ENCODE measurements at places on chromosomes 5 and 9.

DNA sequence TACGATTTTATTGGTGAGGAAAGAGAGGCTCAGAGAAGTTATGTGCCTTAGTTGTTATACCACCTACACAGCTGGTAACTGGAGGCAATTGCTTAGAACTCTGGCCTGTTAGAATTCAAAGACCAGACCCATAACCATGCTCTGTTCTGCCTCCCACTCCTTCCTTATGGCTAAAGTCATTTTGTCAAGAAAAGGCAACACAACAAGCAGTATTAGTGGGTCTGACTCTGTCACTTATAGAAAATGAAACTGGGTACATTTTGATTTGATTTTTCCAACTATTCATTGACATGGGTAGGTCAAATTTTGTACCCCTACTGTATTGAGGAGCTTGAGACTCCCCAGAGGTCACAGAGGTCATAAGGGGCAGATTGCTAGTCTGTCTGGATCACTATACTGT lies 44.5 kb upstream of the NR3C1 start:
- DNase-seq, result no peak

DNA sequence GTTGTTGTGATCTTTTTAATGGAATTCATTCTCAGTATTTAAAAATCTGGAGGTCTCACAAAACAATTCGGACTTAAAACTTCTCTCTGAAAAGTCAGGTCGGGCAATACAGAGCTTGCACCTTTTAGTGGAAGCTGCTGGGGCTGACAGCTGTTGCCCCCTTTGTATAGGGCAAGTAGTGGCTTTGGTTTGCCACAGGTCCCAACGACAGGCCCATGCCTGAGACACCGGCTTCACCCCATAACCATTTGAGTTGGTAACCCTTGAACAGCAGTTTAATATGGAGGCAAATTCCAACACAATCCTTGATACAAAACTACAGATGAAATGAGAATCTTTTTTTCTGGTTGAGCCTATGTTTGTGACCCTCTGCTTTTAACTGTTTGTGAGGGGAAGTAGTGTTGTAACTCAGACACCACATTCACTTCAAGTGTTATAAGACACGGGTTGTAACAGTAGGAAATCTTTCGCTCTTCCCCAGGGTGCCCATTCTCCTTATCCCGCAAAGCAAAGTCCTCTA lies 752 bp upstream of the GLRX start:
- no peak for DNase-seq

DNA sequence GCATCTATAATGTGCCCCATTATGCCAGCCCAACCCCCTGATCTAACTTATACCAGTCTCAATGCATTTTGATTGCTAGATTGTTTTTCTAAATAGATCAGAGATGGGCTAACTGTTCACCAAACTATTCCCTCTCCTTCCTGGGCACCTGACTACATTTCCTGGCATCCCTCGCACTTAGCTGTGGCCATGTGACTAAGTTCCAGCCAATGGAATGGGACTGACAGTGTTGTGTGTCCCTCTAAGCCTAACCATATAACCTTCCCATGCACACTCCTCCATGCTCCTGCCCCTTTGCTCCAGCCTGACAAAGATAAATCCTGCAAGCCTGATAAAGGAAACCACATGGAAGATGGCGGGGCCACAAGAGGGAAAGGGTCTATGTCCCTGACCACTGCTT lies 12.3 kb upstream of the IFNK start:
- no peak for DNase-seq

GRCh38 chr5:65209341-65209740 lies 272.4 kb downstream of the ADAMTS6 start:
- DNase-seq, result no peak

GRCh38 chr9:134522976-134523375 lies 118.6 kb upstream of the COL5A1 start:
- DNase-seq, result no peak

GRCh38 chr5:140249536-140249935 lies 53.4 kb downstream of the PFDN1 start:
- no peak for DNase-seq

GRCh38 chr5:179765400-179765799 lies 28.4 kb upstream of the LTC4S start:
- DNase-seq, result no peak

DNA sequence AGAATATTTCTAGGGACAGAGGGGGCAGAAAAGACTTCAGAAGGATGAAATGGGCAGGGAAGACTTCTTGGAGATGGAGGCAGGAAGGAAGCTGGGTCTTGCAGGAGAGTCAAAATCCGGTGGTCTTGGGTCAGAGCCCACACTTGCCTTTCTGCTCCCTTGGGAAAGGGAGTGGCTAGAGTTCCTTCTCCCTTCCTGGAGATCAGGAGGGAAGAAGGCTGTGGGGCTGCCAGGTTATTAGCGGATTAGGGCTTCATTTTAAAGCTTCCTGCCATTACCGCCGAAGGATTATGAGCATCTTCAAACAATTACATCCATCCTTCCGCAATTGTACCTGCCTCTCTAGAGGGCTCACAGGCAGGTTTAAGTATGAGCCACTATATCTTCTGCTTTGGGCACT lies 19.2 kb upstream of the SYNPO start:
- no peak for DNase-seq

DNA sequence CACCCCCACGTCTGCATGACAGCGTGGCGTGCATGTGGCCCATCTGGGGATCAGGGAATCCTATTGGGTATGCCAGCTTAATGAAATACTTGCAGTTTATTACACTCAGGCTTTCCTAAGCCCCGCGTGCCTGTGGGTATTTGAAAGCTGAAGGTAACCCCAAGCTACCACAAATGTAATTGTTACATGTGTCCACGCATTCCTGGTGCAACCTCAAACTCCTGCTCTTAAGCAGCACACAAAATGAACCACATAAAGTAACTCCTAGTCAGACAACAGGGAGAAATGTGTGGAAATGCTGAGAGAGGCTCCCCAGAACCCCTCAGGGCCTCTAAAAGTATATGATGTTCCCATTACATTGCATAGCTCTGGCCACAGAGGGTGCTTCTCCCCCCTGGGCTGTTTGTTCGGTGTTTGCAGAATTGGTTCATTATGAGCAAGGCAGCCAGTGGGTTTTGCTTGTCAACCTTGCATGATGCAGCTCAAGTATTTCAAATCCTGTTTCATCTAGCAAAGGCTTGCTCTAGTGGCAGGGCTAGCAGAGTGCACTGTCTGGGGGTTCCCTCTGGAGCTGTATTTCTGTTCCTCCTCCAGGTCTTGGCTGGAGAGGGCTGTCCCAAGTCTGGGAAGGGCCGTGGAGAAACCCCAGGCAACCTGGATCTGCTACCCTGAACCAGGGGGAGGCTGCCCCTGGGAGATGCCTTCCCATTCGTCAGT lies 1.8 kb upstream of the DCANP1 start:
- DNase-seq, result no peak

DNA sequence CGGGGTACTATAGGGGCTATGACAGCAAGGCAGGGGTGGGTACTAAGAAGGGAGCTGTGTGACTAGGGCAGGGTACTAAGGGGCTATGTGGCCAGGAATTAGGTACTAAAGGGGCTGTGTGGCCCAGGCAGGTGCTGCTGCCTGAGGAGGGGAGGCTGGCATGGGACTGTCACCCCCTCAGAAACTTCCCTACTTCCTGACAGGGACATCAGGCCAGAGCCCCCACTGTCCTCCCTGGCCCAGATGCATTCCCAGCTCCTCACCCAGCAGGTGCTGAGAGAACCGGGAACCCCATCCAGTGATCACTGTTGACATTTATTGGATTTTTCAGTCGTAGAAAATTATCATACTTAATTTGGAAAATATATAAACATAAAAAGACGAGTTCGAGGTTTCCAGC lies 26.6 kb downstream of the IRX2 start:
- no peak for DNase-seq

DNA sequence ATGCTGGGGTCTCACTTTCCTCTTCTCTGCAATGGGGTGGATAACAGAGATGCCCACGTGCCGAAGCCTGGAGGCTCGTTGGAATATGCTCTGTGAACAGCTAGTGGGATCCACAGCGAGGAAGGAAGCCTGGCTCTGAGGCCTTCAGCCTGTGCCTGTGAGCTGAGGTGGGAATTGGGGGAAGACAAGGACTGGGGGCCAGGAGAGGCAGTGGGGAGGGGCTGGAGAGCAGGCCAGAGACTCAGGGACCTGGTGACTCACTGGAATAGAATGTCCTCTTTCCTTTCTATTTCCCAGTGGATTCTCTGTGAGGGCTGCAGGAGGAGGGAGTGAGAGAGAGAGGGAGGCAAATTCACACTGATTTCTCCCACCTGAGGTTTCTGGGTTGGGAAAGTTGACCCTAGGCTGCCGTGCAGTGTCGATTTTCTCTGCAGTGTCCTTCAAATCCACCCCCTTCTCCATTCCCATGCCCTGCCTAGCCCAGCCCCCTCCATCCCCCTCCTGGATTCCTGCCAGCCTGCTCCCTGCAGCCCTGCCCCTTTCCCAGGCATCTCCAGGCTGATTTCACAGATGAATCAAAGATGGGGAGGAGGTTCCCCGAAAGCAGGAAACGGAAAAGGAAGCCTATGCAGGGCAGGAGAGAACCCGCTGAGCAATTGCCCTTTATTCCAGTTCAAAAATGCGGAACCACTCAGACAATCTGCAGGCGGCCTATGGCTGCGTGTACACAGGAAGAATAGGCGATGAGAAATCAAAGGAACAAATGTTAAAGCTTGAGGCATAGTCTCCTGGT lies 1.4 kb upstream of the SPAAR start:
- DNase-seq, result no peak

DNA sequence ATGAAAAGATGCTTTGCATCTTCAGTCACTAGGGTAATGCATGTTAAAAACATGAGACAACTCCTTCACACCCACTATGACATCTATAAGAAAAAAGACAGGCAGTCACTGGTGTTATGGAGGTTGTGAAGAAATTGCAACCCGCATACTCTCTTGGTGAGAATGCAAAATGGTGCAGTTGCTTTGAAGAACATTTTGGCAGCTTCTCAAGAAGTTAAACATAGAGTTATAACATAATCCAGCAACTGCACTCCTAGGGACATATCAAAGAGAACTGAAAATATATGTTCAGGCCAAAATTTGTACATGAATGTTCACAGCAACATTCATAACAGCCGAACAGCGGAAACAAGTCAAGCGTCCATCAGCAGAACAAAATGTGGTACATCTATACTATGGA lies 46.3 kb upstream of the TBC1D9B start:
- DNase-seq, result no peak

Data from stimulated activated CD4-positive, alpha-beta T cell treated with anti-CD3 and anti-CD28 coated beads, TNF-alpha, amount 100 ng/mL, for 4 hours (primary cell).